HCEC 1CT (cell line): ENCODE measurements at places on chromosomes 1 and 21.

- no peak for DNase-seq
These were observed 24.7 kb upstream of the POGK start for GRCh38 chr1:166814611-166815010.

- no peak for DNase-seq
These were observed 123.4 kb downstream of the PRDM16 start for GRCh38 chr1:3192361-3192760.

- DNase-seq = no peak
These were observed 107.4 kb downstream of the LEPR start for GRCh38 chr1:65527707-65528503.

- no peak for DNase-seq
These were observed 40.6 kb upstream of the ZBTB40 start for GRCh38 chr1:22410928-22411495.

DNA sequence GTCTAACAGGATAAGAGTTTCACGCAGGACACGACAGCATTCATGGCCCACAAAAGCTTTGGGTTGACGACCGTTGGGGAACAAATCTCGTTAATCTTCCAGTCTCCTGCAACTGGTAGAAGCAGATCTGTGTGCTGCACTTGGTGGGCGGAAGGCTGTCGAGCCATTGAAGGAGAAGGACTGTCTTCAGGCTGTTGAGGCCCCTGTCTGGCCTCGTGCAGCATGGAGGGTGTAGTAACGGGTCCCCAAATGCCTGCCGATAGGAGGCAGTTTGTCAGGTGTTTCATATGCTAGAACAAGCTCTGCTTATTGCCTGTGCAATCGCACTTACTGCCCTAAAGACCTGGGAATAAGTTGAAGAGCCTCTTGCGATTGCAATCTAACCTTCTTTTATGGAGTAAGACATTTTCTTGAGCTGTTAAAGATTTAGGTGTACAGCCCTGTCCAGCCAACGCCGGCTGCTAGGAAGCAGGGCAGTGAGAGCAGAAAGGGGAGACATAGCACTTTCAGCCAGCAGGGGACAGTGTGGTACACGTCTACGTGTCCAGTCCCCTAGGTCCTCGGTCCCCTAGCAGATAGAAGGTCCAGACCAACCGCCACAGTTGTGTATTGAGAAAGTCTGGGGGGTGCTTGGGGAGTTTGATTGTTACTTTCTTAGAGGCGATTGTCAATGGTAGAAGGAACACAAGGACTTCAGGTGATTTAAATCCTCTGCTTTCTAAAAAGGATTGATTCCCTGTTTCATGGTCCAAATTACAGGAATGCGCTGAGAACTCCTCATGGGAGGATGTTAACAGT, 102.3 kb upstream of the TMPRSS2 start:
- DNase-seq = no peak

DNA sequence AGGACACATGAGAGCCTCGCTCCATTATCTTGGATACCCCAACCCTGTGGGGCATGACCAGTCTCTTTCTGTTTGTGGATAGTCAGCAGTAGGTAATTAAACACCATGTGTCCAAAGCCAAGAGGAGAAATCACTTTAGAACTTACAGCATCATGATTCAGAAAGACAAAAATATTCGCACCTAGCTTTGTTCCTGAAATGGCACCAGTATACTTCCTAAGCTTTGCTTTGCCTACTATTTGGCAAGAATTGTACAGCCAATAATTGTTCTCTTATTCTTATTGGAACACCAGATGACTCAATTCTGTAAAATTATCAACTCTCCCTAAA, 24.2 kb downstream of the TNFRSF9 start:
- DNase-seq = no peak

- DNase-seq = no peak
These were observed 116.0 kb downstream of the IER5 start for GRCh38 chr1:181204530-181204929.

DNA sequence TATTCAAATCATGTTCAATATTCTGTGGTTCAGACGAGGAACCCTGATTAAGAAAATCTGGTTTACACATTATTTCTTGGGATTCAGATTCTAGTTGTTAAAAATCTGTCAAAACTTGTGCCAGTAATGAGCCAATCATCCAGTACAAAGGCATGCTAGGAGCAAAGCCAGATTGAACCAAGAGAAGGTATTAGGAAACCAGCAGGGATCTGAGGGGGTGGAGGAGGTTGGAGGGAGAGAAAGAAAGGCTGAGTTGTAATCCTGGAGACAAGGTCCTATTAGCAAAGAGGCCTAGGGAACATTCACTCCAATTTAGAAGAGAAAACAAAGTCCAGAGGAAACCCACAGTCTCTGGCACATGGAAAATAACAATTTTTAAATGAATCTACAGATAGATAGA, 352.9 kb downstream of the LTN1 start:
- no peak for DNase-seq

DNA sequence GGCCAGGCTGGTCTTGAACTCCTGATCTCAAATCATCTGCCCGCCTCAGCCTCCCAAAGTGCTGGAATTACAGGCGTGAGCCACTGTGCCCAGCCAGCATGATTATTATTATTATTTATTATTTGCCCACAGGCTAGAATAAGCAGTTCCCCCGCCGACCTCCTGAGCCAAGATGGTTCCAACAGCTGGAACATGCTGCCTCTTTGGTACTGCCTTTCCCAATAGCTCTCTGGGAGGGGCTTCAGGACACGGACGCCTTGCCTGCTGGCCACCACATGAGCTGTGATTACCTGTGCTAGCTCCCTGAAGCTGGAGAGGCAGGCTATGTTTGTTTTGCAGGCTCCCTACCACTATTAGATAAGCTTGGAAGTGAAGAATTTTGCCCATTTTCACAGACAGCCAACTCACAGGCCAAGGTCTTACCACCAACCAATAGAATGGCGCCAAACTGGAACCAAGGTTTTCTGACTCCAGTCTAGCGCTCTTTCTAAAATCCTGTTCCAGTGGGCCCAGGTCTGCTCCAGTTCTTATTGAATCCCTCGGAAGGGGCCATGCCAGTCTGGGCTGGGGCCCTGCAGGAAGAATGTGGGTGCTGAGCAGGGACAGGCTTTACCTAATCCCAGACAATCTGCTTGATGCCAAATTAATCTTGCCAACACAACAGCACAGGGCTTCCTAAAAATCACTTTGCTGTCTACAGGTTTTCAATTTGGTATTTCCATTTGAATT, 2.1 kb upstream of the GPR61 start:
- DNase-seq = no peak

- DNase-seq = no peak
These were observed 197.8 kb downstream of the HIVEP3 start for GRCh38 chr1:41720861-41721410.

GRCh38 chr21:44955141-44955797, 15.4 kb downstream of the SLX9 start:
- no peak for DNase-seq

GRCh38 chr1:156574039-156574633, 1.8 kb upstream of the IQGAP3 start:
- DNase-seq = no peak

DNA sequence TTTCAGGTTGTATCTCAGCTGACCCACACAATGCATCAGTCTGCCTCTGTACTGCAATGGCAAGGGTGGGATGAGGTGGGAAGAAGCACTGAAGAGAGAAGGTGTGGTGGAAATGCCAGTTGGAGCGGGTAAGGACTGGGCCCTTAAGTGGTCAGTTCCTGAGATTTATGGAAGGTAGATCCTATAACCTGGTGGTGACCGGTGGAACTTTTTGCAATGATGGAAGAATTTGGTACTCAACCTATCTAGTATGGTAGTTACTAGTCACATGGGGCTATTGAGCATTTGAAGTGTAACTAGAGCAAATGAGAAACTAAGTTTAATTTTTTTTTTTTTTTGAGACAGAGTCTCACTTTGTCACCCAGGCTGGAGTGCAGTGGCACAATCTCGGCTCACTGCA, 8.2 kb upstream of the HPCAL4 start:
- DNase-seq = no peak

DNA sequence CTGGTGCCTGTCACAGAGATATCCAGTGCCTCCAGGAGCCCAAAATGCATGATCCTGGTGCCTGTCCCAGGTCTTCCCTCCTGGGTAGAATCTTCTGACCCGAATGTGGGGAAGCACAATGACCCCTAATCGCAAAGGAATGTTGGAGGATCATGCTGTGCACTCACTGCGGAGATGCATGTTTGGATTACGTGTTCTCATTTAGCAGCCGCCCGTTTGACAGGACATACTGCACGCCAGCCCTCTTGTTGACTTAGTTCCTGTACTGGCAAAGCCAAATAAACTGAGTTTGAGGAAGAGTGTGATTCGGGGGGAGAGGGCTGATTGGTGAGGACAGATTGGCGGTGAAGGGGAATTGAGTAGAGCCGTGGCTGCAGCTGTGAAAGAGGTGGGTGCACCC, 85.9 kb upstream of the SIM2 start:
- peak; percentile 24 for DNase-seq

DNA sequence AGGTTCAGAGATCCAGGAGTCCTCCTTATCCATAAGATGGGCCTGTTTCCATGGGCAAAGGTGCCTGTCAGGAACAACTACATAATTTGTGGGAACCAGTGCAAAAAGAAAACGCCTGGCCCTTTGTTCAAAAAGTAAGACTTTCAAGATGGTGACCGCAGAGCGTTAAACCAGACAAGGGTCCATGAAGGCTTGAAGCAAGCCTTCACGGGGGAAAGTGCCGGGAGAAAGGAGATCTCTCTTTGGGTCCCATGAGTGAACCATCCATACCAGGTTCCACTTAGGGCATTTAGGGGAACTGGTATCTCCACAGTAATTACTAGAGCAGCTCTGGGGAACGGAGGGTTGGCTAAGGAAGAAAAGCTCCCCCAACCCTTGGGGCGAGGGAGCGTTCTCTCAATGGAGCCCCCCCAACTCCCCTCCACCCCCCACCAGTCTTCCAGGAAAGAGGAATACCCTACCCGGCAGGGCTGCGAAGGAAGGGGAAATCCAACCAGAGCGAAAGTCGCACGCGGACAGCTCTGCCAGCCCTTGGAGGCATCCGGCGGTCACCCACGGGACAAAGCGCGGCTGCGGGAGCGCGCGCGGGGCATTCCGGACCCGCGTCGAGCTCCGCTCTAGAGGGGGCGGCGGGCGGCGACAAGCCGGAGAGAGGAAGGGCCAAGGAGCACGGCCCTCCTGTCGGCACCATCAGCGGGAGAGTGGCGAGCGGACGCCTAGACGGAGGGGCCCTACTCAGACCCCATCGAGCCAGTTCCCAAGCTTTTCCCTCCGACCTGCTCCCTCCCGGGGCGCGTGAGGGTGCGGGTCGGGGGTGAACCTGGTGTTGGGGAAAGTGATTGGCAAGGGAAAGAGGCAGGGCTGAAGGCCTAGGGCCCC, 687 bp upstream of the RASSF5 start:
- no peak for DNase-seq

- no peak for DNase-seq
These were observed 73.5 kb downstream of the CNST start for GRCh38 chr1:246639732-246640131.

DNA sequence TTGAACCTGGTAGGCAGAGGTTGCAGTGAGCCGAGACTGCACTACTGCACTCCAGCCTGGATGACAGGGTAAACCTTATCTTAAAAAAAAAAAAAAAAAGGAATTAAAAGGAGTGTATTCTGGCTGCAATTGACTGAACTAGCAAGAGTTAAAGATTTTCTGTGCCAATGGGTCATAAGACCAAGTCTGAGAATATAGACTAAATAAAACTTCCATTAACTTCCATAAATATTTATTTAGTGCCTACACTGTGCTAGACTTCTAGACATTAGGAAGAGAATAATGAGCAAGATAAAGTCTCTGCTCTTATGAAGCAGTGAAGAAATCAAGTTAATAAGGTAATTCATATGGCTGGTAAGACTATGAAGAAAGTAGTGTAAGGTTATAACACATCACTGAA, 27.2 kb downstream of the DPH5 start:
- DNase-seq = no peak

DNA sequence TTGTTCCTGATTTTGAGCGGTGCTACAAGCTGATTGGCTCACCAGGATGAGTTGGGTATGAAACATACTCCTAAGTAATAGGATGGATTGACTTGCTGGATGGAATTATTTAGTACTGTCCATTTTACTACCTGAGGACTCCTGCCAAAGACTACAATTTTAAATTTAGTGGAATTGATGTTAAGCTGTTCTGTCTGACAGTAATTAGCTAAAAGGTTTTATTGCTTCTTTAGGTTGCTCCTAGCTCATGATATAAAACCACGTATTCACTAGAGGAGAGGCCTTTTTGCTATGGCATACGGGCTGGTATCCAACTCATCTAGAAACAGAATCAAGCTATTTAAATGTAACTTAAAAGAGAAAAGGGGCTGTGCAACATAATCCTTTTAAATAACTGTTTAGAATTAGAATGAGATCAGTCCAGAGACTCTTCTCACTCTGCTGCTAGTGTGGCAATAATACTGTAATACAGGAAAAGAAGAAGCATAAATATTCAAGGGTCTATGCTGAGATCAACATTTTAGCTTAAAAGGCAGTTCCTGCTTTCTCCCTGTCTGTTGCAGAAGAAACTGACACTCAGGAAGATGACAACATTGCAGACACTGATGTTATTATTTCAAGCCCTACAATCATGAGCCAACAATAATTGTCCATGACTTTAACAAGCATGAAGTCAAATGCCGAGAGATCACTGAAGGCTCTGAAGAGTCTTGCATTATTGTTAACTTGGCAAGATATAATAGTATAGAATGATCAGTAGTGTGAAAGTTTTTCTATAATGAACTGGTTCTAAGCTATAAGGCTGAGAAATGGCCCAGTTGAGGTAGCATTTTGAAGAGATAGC, 258.7 kb upstream of the ADGRL4 start:
- no peak for DNase-seq

DNA sequence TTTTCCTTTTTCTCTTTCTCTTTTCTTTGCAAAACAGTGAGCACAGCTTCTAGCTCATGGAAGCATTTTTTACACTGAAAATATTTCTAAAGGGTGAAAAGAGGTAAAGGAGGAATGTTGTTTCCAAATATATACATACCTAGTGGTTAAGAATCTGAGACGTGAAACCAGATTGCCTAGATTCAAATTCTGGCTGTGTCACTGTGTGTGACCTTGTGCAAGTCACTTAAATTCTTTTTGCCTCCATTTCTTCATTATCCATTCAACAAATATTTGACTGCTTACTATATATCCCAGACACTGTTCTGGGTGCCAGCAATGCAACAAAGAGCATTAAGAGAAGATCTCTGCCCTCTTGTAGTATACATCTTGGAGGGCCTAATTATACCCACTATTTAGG, 53.3 kb downstream of the ZFYVE9 start:
- peak; percentile 18 for DNase-seq

GRCh38 chr1:116311756-116312680, 61.0 kb upstream of the ATP1A1 start:
- no peak for DNase-seq

- DNase-seq = peak; percentile 31
These were observed 11.9 kb downstream of the STX6 start for GRCh38 chr1:181010789-181011188.

GRCh38 chr1:230332575-230333066, 93.5 kb downstream of the PGBD5 start:
- DNase-seq = no peak
